IPS DF 19.7 (cell line): ENCODE measurements at places on chromosomes 7 and 10.

DNA sequence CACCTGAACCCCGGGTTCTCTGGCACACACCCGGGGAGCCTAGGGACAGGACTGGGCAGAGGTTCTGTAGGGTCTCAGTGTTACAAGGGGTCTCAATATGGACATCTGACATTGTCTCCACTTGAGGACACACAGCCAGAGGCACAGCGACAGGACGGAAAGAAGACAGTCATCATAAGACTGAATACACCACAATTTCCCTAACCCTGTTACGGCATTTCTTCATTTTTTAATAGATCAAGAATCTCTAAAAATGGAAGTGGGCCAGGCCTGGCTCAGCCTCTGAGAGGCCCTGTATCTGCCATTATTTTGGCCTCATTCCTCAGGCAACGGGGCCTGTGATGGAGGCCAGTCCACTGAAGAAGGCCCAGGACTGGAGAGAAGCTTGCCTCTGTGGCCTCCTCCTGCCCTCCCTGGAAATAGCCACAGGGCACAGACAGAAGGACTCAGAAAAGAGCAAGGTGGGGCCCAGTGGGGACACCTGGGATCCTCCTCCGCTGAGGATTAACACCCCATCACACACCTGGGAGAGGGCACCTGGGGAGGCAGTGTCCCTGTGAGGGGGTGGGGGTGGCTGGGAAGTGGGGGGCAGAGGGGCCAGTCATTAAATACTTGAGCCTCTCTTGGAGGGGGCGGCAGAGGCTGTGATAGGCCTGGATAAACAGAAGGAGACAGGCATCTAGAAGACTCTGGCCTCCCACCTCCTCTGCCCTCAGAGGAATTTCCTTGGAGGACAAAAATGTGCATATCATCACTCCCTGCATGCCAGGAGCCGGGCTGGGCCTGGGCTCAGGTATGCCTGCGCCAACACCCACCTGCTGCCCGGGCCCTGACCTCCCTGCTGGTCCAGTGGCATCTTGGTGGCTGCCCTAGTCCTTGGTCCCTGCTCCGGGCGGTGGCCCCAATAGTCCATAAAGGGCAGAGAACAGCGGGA, 8.0 kb downstream of the SPOCK2 start:
- DNase-seq, result no peak

DNA sequence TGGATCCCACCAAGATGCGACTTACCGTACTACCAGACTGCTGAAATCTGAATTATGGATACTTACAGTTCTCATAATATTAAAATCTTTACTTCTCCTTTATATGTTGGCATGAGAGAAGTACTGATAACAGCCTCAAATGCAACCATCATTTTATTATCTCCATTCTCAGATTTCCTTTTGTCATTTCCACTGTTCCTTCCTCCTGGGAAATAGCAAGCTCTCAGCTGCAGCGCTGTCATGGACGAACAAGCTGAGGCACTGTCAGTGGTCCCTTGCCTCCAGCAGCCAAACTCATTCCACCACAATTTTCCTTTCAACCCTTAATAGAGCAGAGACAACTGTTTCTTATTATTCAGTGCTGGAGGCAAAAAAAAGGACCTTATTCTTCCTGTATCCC, 478.4 kb downstream of the ARL4A start:
- no peak for DNase-seq

DNA sequence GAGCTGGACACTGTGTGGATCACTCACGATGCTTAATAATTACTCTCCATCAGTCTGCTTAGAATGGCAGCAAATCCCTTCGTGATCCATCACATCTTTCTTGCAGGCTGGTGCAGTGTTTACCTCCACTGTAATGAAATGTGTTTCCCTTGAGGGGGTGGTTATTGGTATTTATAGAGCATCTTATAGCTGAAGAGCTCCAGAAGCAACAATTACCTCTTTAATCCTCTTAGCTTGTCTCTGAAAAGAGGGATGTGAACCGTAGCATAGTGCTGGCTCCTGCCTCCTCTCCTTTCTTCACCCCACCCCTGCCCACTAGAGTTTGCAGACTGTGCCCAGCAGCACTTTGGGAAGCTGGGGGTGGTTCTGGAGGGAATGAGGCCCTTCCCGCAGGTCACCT, 132.6 kb downstream of the CAMK1D start:
- DNase-seq, result no peak

- no peak for DNase-seq
Measured at GRCh38 chr7:26293569-26294308, 2.1 kb downstream of the SNX10 start.

GRCh38 chr10:86346799-86347665, 19.6 kb downstream of the GRID1 start:
- no peak for DNase-seq
